ENCODE measurements at places on chromosomes 4 and X.

DNA sequence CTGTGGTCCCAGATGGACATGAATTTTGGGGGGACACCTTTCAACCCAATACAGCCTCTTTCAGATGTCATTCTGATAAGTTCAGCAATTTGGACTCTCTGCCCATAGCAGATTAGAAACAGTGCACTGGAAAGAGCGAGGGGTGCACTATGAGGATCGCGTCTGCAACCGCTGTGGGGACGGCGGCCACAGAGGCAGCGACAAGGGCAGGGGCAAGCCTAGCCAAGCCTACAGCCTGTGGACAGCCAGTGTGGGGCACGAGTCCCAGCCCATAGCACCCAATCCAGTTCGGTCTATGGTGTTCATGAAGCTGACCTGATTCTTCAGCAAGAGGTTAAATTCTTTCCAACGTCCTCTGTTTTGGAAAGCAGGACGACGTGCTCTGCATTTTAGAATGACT, 9.7 kb upstream of the NSG1 start:
- no peak for DNase-seq

DNA sequence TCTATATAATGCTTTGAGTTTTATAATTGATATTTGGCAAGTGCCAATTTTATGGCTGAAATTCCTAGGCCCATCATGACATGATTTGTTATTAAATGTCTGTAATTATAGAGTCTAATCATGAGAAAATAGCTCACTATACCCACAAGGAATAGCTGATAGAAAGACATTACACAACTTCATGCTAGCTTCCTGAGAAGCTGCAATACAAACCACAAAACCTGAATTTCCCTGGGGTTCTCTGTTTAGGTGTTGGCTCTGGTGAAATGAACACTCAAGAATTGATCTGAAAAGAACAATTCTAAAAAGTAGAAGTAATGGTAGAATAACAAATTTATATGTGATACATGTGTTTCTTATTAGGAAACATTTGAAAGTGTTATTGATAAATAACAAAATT, 169.6 kb downstream of the GASK1B start:
- no peak for DNase-seq

DNA sequence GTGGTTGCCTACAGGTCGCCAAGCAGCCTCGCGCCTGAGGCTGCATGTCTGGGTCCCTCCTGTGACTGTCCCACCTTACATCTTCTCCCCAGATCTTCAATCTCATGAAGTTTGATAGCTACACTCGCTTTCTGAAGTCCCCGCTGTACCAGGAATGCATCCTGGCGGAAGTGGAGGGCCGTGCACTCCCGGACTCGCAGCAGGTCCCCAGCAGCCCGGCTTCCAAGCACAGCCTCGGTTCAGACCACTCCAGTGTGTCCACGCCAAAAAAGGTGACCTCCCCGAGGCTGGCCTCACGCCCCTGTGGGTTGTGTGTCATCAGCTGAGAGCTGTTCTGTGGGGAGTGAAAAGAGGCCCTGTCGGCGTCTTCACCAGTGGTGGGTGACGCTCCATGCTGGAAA, 24.9 kb upstream of the HGFAC start:
- DNase-seq, result no peak

- DNase-seq, result peak; percentile 25
These were observed 708 bp downstream of the ARAP2 start for GRCh38 chr4:36243355-36244256.

GRCh38 chr4:135269125-135269890, 1067.7 kb upstream of the PABPC4L start:
- no peak for DNase-seq

DNA sequence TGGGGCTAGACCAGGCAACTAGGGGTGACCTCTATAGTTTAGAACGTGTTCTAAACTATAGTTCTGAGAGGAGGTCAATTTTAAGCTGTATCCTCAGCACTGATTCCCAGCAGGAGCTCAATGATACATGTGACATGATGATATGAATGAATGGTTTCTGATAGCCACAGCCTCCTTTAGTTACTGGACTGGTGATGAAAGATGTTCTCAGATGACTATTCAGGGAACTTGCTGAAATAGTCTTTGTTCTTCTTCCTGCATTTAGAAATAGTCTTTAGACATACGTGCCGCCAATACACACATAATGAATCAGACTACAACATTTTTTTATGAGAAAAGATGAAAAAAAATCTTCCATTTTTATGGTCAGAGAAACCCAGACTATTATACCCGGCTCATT, 116.3 kb upstream of the TMEM150C start:
- DNase-seq, result no peak

DNA sequence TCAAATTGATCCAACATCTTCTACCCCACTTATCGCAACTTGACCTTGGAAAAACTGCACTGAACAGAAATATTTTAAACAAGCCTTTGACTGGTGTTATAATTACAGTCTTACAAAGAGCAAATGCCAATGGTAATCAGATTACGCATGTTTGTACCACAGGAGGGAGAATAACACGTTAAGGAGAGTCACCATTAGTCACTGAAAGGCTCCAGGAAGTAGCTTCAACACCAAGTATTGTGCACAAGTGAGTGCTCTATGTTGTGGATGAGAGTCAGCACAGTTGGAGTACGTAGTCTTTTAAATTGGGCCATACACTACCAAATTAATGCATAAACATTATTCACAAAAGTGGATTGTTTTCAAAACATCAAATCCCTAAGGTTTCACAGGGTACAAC, 1081.5 kb upstream of the TENM3 start:
- DNase-seq, result no peak

Data from germinal center (tissue), 1 donor.